ENCODE measurements at places on chromosomes 2 and 18.

- DNase-seq, result no peak
These were observed 6.1 kb downstream of the GPR17 start for GRCh38 chr2:127651971-127652550.

GRCh38 chr2:86543793-86544192 is 19.4 kb downstream of the CHMP3 start:
- no peak for DNase-seq

GRCh38 chr2:15119722-15120175 is 441.4 kb downstream of the NBAS start:
- DNase-seq, result no peak

DNA sequence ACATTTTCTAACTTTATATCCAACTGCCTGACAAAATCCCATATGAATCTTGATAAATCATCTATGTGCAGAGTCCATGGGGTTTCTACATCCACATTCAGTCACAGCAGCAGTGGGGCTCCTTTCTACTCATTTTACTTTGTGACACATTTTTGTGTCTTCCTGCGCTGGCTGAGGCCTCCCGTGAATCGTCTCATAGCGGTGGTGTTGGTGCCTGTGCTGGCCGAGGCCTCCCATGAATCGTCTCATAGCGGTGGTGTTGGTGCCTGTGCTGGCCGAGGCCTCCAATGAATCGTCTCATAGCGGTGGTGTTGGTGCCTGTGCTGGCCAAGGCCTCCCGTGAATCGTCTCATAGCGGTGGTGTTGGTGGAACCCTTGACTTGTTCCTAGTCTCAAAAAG is 17.0 kb downstream of the SNED1 start:
- no peak for DNase-seq

- DNase-seq, result no peak
These were observed 6.0 kb downstream of the TMEM214 start for GRCh38 chr2:27038631-27039339.

DNA sequence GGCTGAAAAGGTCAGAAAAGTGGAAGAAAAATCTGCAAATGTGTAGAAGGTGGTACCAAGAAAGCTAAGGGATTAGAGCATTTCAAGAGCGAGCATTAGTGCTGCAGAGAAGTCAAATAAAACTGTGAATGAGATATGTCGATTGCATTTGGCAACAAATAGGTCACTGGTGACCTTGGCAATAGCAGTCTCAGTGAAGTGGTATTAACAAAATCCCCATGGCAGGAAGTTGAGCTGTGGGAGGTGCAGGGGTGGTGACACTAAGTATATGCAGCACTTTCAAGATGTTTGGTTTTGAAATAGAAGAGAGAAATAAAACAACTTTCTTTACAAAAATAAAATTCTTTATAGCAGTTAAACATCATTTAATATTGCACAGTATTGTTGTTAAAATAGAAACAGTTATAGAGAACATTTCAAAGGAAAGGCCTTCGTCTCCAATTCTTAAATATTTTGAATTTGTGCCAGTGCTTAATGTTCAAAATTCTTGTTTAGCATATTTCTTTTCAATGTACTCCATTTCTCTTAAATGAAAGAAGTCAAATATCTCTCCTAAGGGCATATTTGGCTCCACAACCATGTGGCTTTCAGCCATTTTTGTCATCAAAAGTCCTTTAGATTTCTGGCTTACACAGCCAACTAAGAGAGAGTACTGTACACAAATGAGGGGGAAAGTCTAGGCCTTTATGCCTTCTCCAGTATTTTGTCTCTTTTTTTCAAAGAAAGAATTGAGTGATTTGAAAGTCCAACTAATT is 443.0 kb upstream of the MMADHC start:
- DNase-seq, result no peak

- DNase-seq, result no peak
These were observed 773.9 kb upstream of the LRATD1 start for GRCh38 chr2:13858626-13859025.

GRCh38 chr2:168565112-168565511 is 109.0 kb downstream of the CERS6 start:
- no peak for DNase-seq

- no peak for DNase-seq
These were observed 24.5 kb upstream of the STAM2 start for GRCh38 chr2:152200101-152200500.
